ENCODE measurements at places on chromosomes 11 and 22. TPM values are rescaled to one million over a fixed set of nuclear protein-coding genes. Genes with fewer than 3 reads are reported as not detected.

GTSE1 gene
- 40.6 TPM for total RNA-seq

PNPLA3 gene
- total RNA-seq = 24.6 TPM

SLC15A3 gene
- 33.7 TPM for total RNA-seq

SLC17A6 gene
- total RNA-seq = 1.6 TPM

KRTAP5-8 gene
- not detected for total RNA-seq

MTCH2 gene
- total RNA-seq = 167 TPM

USP2 gene
- total RNA-seq = 8.5 TPM

QSER1 gene
- total RNA-seq = 114 TPM

DNA sequence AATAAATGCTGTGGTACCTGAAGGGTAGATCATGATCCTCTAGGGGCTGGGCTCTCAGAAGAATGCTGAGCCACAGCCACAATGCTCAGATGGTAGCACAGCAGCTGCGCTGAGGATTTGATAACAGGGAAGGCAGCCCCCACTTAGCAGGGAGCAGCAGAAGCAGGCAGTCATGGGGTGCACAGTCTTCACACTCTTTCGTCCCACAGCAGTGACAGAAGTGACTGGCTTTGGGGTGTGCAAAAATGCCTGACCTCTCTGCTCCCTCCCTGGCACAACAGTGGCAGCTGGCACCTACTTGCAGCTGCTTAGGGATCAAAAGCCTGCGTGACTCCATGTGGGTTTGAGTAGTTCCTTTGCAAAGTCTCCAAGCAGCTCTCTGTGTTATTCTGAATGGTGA lies 1349.8 kb upstream of the RAG2 start:
- H3K4me1 ChIP-seq = no peaks in the 10 kb centered on the region
- DNase-seq = no peak
- no peak overlapping the region for H3K4me3 ChIP-seq
- no peaks in the 10 kb centered on the region for H3K27me3 ChIP-seq

DNA sequence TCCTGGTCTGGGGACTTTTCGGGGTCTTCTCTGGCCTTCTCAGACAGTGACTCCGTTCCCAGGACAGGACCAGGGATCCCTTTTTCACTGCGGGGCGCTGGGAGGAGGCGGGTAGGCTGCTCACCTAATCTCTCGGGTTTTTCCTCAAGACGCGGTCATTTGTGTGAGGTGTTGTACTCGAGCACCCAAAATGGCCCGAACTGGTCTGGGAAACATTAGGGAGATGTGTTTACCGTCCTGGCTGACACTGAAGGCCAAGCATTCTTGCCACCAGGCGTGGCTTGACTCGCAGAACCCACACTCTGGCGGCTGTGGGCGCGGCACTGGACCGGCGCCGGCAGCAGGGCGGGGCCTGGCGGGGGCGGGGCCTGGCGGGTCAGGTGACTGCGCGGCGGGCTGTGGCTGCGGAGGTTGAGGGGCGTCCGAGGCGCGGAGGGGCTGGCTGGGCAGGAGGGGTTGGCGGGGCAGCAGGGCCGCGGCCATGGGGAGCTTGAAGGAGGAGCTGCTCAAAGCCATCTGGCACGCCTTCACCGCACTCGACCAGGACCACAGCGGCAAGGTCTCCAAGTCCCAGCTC lies at the start of gene SWAP70:
SWAP70 (plus strand) TSS at position 379 of the 577 bp plus-strand sequence; CDS start at position 482, 103 bp downstream.
- H3K4me1 ChIP-seq = no peaks in the 10 kb centered on the region
- H3K36me3 ChIP-seq = no peaks in the 10 kb centered on the region
- DNase-seq = peak; percentile 63
- H3K27ac ChIP-seq = peak within 1 kb of the TSS; percentile 82
- H3K4me3 ChIP-seq = peak within 1 kb of the TSS; percentile 93

DNA sequence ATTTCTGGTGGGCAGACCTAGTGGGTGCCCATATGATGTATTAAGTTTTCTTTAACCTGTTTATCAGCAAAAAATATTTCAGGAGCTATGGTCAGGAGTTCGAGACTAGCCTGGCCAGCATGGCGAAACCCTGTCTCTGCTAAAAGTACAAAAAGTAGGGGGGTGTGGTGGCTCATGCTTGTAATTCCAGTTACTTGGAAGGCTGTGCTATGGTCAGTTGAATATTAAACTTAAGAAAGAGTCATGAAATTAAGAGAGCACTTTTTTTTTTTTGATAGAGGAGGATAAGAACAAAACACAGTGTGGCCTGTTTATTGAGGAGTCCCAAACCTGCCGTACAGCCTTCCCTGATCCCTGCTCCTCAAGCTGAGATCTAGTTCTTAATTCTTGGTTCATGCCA lies 29.8 kb downstream of the OR6Q1 start:
- H3K36me3 ChIP-seq = no peaks in the 10 kb centered on the region
- no peak overlapping the region for H3K4me3 ChIP-seq
- no peaks in the 10 kb centered on the region for H3K27me3 ChIP-seq
- peaks cover 13% of the 10 kb centered on the region for H3K4me1 ChIP-seq

GRCh38 chr11:10996678-10997077 lies 138.8 kb upstream of the ZBED5 start:
- no peaks in the 10 kb centered on the region for H3K4me1 ChIP-seq
- no peak for DNase-seq
- H3K27ac ChIP-seq = no peak overlapping the region
- no peaks in the 10 kb centered on the region for H3K36me3 ChIP-seq
- H3K27me3 ChIP-seq = no peaks in the 10 kb centered on the region

DNA sequence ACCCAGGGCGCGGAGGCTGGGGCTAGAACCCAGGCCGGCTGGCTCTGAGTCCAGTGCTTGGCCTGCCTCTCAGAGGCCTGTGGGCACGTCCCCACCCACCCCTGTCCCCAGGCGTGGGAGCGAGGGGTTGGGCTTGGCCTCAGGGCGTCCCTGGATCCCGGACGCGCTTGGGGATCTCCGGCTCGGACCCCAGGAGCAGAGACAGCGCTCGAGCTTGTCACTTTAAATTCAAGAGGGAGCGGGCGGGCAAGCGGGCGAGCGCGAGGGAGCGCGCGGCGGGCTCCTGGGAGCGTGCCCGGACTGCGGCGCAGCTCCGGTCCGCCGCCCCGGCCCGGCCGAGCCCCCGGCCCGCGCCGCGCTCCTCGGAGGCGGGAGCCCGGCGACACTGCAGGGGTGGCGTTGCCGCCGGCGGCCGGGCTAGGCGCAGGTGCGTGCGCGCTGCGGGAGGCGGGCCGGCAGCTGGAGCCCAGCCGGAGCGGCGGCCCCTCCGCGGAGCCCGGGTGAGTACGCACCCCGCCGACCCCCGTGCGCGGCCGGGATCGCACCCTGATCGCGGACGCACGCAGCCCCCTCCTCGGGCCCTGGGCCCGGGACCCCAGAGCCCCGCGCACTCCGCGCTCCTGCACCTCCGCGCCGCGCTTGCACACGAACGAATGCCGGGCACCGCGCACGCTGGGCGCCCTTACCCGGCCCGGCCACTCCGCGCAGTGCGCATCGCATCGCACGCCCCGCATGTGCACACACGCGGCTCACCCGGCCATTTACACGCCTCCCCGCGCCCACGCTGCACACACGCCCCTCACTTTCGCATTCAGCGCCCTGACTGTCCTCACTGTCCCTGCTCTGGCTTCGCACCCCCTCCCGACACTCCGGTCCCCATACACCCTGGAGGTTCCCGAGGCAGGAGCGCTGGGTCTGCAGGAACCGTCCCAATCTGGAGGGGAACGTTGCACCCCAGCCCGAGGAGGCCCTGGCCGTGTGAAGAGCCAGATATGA lies at the start of gene SYT12:
SYT12 (plus strand) TSS at position 174 of the 996 bp plus-strand sequence. CDS start 7,011 bp downstream, outside the sequence.
- H3K27ac ChIP-seq = no peak within 1 kb of the TSS
- peaks cover 30% of the 10 kb centered on the region for H3K27me3 ChIP-seq
- H3K36me3 ChIP-seq = no peaks in the 10 kb centered on the region
- H3K4me3 ChIP-seq = peak within 1 kb of the TSS; percentile 42

- H3K4me3 ChIP-seq = no peak overlapping the region
- H3K27ac ChIP-seq = no peak overlapping the region
- H3K27me3 ChIP-seq = no peaks in the 10 kb centered on the region
- no peaks in the 10 kb centered on the region for H3K36me3 ChIP-seq
- no peaks in the 10 kb centered on the region for H3K4me1 ChIP-seq
Observed at GRCh38 chr22:47386812-47387510, 624.5 kb downstream of the TBC1D22A start.

- no peak overlapping the region for H3K27ac ChIP-seq
- DNase-seq = peak; percentile 21
- no peaks in the 10 kb centered on the region for H3K27me3 ChIP-seq
- H3K36me3 ChIP-seq = no peaks in the 10 kb centered on the region
- H3K4me1 ChIP-seq = peaks cover 20% of the 10 kb centered on the region
Observed at GRCh38 chr11:44823868-44824267, 97.1 kb downstream of the TSPAN18 start.

DNA sequence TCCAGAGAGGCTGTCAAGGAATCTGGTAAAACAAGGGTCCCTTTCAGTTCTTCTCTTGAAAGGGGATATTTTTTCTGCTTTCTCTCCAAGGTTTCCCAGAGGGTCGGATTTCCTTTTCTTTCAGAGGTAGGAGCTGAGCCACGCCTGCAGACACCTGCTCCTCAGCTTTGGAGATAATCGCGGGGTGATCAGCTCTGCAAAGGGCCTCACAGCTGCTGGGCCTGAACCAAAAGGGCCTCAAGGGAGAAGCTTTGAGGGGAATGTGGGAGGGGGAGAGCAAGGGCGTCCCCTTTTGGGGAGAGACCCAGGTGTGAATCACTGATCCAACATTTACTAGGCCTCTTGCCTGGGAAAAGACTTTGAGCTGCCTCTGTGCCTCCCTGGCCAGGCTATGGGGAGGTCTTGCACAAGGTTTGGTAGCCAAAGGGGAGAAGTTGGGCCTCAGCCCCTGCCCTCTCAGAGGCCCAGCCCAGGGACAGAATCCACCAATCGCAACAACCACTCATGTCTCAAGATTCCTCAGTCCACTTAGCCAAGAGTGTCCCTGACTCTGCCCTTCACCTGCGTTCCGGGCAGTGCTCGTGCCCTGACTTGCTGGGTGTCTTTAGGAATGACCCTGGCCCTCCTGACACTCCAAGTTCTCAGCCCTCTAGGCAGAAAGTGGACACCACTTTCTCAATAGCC lies 14.0 kb upstream of the TP53I11 start:
- H3K4me1 ChIP-seq = peaks cover 15% of the 10 kb centered on the region
- H3K4me3 ChIP-seq = no peak overlapping the region
- DNase-seq = no peak
- no peaks in the 10 kb centered on the region for H3K36me3 ChIP-seq
- H3K27me3 ChIP-seq = no peaks in the 10 kb centered on the region

DNA sequence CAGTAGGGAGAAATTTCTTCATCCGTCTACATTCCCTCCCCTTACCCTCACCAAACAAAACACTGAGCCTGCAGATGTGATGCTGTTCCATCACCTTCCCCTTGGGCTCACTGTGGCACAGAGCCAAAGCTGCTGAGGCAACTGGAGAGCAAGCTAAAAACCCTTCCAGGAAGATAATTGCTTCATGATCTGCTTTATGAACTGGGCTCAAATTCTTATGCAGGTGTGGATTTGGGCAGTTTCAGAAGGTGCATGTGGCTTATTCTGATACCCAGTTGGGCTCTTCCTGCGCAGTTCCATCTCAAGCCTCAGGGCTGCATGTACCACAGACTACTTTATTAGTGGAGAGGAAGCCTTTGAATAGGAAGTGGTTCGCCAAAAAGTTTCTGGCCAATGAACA lies 58.3 kb downstream of the AAMDC start:
- no peak for DNase-seq
- no peak overlapping the region for H3K4me3 ChIP-seq
- H3K4me1 ChIP-seq = peaks cover 4% of the 10 kb centered on the region
- H3K27ac ChIP-seq = no peak overlapping the region
- H3K27me3 ChIP-seq = no peaks in the 10 kb centered on the region
- H3K36me3 ChIP-seq = peaks cover 2% of the 10 kb centered on the region

GRCh38 chr22:47292546-47293320 lies 530.3 kb downstream of the TBC1D22A start:
- DNase-seq = no peak
- no peak overlapping the region for H3K4me3 ChIP-seq
- no peaks in the 10 kb centered on the region for H3K4me1 ChIP-seq

DNA sequence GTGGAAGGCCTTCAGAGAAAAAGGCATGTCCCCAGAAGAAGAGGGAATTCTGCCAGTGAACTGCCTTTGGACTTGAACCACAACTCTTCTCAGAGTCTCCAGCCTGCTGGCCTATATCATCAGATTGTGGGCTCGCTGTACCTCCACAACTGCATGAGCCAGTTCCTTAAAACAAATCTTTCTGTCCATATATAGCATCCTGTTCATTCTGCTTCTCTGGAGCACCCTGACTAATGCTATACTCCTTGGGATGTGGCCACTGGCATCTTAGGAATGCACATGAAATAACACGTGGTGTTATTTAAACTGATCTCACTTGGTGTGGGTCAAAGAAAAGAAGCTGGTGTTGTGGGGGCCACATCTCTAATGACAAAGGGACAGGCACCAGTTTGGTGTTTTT lies 58.3 kb upstream of the VSTM5 start:
- no peak overlapping the region for H3K27ac ChIP-seq
- H3K4me1 ChIP-seq = peaks cover 4% of the 10 kb centered on the region
- H3K4me3 ChIP-seq = no peak overlapping the region
- H3K36me3 ChIP-seq = no peaks in the 10 kb centered on the region
- H3K27me3 ChIP-seq = no peaks in the 10 kb centered on the region

DNA sequence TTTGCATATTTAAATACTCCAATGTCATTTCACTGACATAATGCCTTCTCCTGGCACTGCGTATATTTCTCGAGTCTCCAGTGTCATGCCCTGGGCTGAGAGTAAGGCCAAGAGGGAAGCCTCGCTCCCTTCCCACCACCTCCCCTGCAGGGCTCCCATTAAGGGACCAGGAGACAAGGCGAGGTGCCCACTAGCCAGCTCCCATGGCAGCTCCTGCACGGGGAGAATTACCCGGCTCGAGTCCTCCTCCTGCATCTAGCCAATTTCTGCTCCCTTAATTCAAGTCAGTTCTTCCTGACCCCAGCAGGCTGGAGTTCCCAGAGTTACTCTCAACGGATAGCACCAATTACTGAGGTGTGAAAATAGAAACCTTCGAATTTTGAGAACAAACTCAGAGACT lies 31.9 kb downstream of the OPCML start:
- peaks cover 19% of the 10 kb centered on the region for H3K4me1 ChIP-seq
- H3K36me3 ChIP-seq = no peaks in the 10 kb centered on the region
- no peak overlapping the region for H3K4me3 ChIP-seq
- no peaks in the 10 kb centered on the region for H3K27me3 ChIP-seq
- no peak overlapping the region for H3K27ac ChIP-seq
